ENCODE measurements at places on chromosomes 2 and 18.

DNA sequence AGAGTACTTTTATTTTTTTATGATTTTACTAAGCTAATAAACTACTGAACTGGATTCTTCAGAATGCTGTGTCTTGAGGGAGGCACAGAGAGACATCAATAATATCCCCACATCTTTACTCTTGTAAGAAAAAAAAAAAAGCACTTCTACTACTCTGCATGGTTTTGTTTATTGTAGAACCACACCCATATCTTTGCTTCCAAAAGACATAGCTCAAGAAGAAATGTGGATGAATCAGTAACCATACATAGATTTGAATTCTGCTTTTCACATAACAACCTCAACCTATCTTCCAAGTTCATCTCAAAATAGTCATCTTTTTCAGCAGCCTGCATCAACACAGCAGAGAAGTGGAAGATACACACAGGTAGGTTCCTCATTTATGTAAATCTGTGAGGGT lies 12.2 kb upstream of the COL5A2 start:
- DNase-seq = peak; percentile 56

- no peak for DNase-seq
Observed at GRCh38 chr2:100256416-100256815, 65.9 kb downstream of the LONRF2 start.

DNA sequence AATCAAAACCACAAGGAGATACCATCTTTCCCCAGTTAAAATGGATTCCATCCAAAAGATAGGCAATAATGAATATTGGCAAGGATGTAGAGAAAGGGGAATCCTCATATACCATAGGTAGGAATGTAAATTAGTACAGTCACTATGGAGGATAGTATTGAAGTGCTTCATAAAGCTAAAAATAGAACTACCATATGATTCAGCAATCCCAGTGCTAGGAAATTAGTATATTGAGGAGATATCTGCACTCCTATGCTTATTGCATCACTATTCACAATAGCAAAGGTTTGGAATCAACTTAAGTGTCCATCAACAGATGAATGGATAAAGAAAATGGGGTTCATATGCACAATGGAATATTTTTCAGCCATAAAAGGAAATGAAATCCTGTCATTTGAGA lies 251.2 kb downstream of the ZNF804A start:
- DNase-seq = no peak

DNA sequence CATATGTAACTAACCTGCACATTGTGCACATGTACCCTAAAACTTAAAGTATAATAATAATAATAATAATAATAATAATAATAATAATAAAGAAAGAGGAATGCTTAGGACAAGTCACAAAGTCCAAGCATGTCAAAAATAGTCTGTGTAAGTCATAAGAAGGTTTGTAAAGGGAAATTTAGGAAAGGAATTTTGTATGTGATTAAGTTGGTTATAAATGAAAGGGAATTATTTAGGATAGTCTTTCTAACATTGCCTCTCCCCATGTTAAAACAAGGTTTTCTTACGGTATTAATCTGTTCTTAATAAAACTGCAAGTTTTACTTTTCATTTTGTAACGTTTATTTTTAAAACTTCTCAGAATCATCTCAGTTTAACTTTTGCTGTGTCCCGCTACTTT lies 62.8 kb downstream of the SESTD1 start:
- peak; percentile 18 for DNase-seq

DNA sequence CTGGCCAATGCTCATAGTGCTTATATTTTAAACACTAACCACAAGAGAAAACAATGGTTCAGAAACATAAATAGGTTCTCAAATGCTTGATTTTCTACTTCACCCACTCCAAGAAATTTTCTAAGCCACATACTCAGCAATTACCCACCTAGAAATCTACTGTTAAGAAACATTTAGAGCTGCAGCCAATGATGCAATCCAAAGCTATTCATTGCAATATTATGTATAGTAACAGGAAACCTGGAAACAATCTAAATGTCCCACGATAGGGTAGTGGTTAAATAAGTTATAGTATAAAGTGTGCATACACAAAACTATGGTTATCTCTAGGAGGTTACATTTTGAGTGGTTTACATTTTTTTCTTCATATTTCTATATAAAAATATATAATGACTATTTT lies 5.7 kb downstream of the FAM237A start:
- peak; percentile 12 for DNase-seq
